H1 (cell line): ENCODE measurements at places on chromosomes 2 and 18.

DNA sequence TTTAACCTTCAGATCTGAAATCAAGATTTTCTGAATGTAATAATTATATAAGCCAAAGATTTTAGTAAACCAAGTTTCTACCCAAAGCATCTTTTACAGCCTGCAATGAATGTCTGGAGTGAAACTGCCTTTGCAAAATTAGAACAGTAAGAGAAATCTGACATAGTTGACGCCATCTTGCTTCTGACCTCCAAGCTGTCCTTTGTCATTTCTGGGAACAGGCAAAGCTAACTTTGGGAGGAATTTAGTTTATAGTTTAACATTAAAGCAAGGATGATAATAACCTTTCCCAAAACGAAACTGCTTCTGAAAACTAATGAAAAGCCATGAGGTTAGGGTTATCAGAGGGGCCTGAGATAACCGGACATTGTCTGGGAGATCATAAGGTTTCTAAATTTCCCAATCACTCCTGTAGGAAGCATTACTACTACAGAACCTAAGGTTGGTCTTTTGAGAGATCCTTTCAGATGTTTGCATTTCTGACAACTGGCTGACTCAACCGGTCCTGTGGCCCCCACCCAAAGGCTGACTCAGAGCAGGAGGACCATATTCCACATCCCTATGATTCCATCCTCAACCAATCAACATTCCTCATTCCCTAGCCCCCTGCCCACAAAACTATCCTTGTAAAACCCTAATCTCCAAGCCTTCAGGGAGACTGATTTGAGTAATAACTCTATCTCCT lies 124.5 kb downstream of the TMEM131 start:
- DNase-seq, result no peak

DNA sequence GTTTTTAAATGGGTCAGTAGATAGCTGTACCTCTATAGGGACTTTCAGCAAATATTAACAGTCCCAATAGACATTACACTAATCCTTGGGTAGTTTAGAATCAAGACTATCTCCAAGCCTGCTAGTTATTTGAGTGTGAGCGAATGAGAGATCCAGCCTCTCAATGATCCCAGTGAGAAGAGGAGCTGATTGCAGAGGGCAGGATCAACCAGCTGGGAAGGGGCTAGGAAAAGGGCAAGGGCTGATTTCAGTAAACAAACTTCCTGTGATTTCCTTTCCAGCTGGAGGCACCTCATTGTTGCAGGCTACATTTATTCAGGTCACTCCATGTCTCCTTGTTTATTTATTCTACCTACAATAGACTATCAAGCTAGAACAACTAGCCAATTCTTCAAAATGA lies 84.1 kb upstream of the CTNNA2 start:
- no peak for DNase-seq

- no peak for DNase-seq
Observed at GRCh38 chr2:41409328-41409727, 638.5 kb upstream of the PKDCC start.

GRCh38 chr18:55073116-55073515 lies 113.9 kb upstream of the CCDC68 start:
- DNase-seq, result no peak

DNA sequence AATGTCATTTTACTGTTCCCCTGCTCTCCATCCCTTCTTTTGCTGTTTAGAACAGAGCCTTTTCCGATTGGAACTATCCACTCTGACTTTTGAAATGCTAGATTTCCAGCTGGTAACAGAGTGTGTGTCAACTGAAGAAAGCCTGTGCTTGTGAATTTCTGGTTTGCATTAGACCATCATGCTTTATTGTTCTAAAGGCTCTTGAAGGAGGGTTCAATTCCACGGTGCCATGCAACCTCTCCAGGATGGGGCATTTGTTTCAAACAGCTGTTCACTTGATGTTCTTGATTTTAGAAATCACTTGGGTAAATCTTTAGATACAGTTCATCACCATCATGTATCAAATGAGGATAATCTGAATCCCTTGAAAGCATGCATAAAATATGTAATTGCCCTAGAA lies 156.7 kb downstream of the QPCT start:
- DNase-seq, result no peak

DNA sequence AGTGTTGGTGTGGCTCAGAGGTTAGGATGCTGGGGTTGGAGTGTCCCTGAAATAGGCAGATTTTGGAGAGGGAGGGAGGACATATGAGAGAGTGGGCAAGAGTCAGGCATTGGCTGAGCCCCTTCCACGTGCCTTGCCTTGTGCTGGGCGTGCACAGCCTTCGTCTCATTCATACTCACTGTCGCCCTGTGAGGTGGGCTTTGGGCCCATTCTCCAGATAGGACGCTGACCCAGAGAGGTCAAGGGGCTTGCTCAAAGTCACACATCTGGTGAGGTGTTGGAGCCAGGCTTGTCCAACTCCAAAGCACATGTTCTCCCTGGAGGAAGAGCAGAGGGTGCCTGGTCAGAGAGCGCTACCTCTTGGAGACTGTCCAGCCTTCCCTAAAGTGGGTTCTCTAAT lies 166.8 kb downstream of the DYSF start:
- DNase-seq, result no peak

- DNase-seq, result no peak
Observed at GRCh38 chr2:73069855-73070642, 1.5 kb downstream of the SFXN5 start.

- no peak for DNase-seq
Observed at GRCh38 chr2:1856475-1856874, 112.2 kb upstream of the PXDN start.

DNA sequence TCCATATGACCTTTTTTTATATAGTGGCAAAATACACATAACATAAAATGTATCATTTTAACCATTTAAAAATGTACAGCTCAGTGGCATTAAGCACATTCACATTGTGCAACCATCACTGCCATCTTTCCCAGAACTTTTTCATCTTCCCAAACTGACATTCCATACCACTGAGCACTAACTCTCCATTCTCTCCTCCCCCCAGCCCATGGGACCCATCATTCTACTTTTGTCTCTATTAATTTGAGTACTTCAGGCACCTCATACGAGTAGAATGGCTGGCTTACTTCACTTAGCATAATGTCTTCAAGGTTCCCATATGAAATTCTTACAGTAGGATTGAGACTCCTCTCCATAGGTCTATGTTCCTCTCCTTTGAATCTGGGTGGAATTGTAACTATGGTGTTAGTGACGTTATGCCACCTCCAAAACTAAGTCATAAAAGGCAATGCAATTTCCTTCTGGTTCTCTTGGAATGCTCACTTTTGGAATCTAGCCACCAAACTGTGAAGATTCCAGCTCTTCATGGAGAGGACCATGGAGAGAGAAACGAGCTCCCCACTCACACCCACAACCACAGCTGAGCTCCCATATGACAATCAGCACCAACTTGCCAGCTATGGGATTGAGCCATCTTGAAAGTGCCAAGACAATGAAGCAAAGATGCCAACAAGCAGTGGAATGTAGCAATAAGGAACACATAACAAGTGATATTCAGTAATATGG lies 9.8 kb upstream of the DNAJC27 start:
- DNase-seq, result no peak

DNA sequence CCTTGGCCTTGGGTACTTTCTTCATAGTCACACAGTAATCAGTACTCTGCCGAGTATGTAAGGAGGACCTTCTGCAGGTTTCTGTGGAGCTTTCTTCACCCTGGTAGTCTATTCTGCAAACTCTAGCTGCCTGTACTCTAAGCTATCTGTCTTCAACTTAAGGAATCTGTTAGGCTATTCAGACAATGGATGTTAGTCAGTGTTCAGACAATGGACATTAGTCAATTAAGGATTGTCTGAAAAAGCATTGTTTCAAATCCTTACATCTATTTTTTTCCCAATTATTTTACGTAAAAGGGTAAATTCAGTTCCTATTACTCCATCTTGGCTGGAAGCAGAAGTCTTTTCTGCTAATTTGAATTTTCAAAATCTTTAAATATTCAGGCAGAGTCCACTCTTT lies 75.7 kb downstream of the WDR7 start:
- DNase-seq, result no peak

GRCh38 chr2:237547841-237548416 lies 18.4 kb upstream of the PRLH start:
- DNase-seq, result no peak
